ENCODE measurements at places on chromosomes 5 and 9.

GRCh38 chr5:92283521-92283920, 900.4 kb upstream of the ARRDC3 start:
- no peak for DNase-seq

DNA sequence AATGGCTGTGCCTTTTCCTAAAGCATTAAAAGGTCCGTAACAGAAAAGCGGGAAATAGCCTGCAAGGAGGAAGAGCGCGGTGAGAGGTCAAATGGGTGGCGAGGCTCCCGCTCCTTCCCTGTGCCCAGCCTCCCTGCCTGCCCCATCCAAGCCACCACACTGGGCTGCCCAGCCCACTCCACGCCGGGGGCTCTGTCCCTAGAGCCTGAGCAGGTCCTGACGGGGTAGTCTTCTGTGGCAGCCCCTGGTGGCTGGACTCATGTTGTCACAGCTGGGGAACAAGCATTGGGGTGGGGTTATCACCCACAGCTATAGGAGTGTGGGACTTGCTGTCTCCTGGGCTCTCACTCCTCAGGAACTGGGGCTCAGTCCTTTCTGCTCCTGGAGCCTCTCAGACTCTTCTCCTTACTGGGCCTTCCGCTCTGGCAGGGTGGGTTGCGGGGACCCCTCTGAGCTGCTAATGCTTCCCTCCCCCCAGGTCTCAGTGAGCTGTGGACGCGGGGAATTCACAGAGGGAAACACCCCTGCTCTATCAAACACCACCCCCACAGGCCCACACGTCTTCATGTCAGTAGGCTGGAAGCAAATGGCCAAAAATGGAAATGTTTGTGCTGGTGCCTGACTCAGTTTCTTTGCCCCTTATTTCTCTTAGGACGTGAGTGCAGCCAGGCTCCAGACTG, 152.4 kb upstream of the PHYKPL start:
- DNase-seq, result no peak

DNA sequence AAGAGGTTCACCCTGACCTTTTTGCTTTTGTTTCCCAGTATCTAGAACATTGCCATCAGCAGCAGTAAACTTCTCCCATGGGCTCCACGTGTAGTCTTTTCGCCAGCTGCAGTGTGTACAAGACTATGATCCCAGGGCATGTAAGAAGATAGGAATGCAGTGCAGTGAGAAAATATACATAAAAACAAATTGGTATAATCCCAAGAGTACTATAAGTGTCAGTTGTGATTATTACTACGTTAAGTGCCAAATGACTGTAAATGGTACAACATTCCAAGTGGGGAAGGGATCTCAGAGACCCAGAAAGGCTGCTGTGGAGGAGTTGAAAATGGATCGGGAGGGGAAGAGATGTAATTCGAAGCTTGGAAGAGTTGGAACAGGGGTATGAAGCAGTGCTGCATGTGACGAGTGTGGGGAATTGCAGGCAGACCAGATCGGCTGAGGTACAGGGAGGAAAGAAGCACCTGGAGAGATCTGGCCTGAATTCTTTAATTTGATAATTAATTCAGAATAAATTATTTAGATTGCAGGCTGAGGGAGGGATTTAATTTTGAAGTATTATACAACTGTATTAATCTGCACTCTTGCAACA, 95.1 kb downstream of the FBXL7 start:
- DNase-seq, result no peak

DNA sequence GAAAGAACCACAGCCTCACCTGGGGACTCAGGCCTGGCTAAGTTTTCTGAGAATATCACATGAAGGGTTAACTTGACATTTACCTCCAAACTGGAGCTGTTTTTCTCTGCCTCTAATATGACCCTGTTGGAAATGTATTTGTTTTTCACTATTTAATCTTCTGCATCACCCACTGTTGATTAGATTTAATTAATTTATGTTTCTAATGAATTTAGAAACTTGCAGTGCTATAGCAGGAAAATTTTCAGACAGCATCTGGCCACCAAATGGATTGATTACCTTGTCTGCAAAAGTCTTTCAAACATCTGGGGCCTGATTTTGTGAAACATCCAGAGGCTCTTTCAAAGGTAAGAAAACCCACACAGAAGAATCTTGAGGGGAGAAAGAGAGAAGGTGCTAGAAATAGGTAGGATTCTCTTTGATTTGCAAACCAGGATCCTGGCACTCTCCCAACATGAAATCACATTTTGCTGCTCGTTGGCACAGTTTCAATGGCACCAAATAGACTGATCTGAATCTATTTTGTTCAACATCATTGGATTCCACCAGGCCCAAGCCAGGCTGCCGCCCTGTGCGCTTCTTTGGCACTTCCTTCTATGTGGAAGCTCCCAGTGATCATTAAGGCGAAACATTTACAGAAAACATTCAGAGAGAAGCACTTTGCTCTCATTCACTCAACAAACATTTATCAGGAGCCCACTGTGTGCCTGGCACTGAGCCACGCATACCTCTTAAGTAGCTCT, 157.3 kb downstream of the PPP2R2B start:
- DNase-seq, result no peak

DNA sequence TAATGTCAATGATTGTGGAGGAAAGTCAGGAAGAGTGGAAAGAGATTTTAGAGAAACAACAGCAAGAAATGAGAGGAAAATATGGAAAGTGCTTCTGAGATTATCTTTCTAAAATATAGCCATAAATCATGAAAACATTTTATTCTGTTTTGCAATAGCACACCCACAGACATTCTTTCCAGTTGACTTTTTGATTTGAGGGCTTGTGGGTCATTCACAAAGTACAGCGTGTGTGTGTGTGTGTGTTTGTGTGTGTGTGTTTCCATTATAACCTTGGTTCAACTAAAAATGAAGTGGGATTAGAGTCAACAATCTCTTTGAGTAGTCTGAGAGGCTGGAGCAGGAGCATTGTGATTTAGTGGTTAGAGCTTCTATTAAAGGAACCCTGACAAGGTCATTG, 116.6 kb upstream of the GAS1 start:
- no peak for DNase-seq

GRCh38 chr9:99052815-99053715, 51.8 kb upstream of the TGFBR1 start:
- DNase-seq, result no peak

GRCh38 chr9:134962973-134963364, 45.3 kb upstream of the FCN1 start:
- DNase-seq, result no peak

DNA sequence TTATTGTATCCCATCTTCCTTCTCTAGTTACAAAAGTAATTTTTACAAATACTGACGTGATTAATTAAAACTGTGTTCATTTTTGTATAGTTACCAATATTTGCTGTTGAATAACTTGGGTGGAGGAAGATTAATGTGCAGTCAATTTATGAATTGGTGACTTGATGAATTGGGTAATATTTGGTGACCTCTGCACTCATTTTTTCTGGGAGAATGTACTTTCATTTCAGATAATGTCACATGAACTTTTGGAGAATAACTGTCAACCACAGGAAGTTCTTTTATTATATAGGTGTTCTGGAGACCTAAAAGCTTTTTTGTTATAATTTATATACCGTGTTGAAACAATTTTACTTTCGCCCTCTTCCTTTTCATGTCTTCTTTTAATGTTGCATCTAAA, 26.4 kb upstream of the FKTN start:
- DNase-seq, result no peak
